Activated CD4-positive, alpha-beta memory T cell treated with anti-CD3 and anti-CD28 coated beads, Interleukin-2, amount 10 ng/mL, durations not matched to agents 7 days and 5 days (primary cell): ENCODE measurements at places on chromosomes 6 and 20. TPM values are rescaled to one million over a fixed set of nuclear protein-coding genes. Genes with fewer than 3 reads are reported as not detected.

The ZNF334 gene
- total RNA-seq: 1.4 TPM

GRCh38 chr6:70282312-70282918 is 20.5 kb downstream of the COL9A1 start:
- no peak for DNase-seq

DNA sequence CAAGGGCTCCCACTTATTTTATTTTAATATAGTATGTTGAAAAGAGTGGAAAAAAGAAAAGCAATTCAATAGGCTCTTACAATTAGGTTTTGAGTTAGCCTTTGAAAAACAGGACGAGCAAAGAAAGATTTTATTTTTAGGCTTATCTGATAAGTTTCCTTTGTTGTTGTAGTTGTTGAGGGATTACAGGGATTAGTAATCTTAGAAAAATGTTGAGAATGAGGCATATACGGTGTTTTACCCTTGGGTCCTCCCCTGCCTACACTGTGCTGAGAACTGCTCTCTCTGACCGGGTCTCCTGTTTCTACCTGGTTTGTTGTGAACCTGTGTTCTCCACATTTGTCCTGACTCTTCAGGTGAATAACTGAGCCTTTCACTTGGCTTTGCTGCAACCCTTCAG is 16.7 kb downstream of the TRAPPC3L start:
- no peak for DNase-seq

GRCh38 chr20:63829945-63830835 is 874 bp downstream of the ZBTB46 start:
- no peak for DNase-seq

DNA sequence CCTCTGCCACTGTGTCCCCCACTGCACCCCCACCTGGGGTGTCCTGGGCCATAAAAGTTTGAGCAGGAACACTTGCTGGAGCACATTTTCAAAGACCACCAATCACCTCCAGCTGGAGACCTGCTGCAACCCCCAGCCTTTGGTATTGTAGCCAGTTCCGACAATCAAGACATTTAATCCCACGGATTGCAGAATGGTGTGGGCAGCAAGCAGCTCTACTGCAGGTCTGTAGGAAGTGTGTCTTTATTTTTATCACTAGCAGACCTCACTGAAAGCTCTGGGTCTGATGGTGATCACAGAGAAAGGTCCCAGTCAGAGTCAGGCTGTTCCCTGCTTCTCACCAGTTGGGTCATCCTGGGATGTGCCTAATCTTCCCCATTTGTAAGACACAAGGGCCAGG is 167.1 kb upstream of the ECI2 start:
- DNase-seq: no peak
